ENCODE measurements at places on chromosomes 16 and 17. TPM values are rescaled to one million over a fixed set of nuclear protein-coding genes. Genes with fewer than 3 reads are reported as not detected.

GRCh38 chr16:84839956-84840355 is 20.2 kb downstream of the CRISPLD2 start:
- H3K36me3 ChIP-seq = no peaks in the 10 kb centered on the region
- peaks cover 26% of the 10 kb centered on the region for H3K27me3 ChIP-seq

GRCh38 chr17:30520436-30520835 is 43.2 kb downstream of the GOSR1 start:
- peaks cover 11% of the 10 kb centered on the region for H3K4me1 ChIP-seq
- peaks cover 25% of the 10 kb centered on the region for H3K36me3 ChIP-seq
- H3K27ac ChIP-seq = peak overlapping the region; percentile 78
- no peak overlapping the region for H3K4me3 ChIP-seq

DNA sequence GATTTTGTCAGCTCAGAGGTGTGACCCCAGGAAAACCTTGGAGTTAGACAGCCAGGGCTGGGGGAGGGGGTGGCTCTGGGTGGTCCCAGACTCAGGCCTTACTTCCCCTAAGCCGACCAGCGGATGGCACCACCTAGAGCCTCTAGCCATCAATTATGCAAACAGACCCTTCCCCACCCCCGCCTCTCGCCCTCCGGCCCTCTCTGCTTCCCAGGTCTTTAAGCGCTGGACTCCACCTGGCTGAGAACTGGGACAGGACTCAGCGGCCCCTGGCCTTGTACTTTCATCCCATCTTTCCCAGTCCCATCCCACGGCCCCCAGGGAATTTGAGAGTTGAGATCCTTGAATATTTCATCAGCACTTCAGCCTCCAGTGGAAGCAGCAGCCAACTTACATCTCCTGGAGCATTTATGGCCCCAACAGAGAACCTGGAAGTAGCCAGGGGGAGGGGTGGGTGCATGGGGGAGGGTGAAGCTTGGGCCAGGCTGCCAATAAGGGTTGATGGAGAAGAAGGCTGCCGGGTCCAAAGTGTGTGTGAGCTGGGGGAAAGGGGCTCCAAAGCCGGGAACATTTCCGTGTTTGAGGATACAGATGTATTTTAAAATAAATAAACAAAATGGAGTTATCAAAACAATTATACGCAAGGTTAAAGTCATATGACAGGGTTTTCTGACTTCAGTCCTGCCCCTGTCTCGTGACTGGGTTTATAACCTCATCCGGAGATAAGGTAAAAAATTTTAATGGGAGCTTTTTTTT is 7.5 kb upstream of the JUP start:
- H3K36me3 ChIP-seq = no peaks in the 10 kb centered on the region
- DNase-seq = no peak
- H3K27ac ChIP-seq = peak overlapping the region; percentile 29
- no peaks in the 10 kb centered on the region for H3K27me3 ChIP-seq
- peaks cover 21% of the 10 kb centered on the region for H3K4me1 ChIP-seq
- no peak overlapping the region for H3K4me3 ChIP-seq

- peaks cover 6% of the 10 kb centered on the region for H3K4me1 ChIP-seq
- no peak overlapping the region for H3K4me3 ChIP-seq
- no peaks in the 10 kb centered on the region for H3K36me3 ChIP-seq
- no peaks in the 10 kb centered on the region for H3K27me3 ChIP-seq
- DNase-seq = no peak
- no peak overlapping the region for H3K27ac ChIP-seq
These were observed 51.0 kb upstream of the MARCHF10 start for GRCh38 chr17:62859146-62859545.

- H3K27ac ChIP-seq = no peak overlapping the region
- H3K36me3 ChIP-seq = peaks cover 4% of the 10 kb centered on the region
- no peaks in the 10 kb centered on the region for H3K4me1 ChIP-seq
- no peak overlapping the region for H3K4me3 ChIP-seq
These were observed 10.3 kb downstream of the STARD3 start for GRCh38 chr17:39647256-39647655.

- H3K27me3 ChIP-seq = no peaks in the 10 kb centered on the region
- no peak for DNase-seq
- H3K4me1 ChIP-seq = no peaks in the 10 kb centered on the region
- H3K27ac ChIP-seq = no peak overlapping the region
These were observed 56.9 kb upstream of the ALDH3A1 start for GRCh38 chr17:19805006-19805405.

GRCh38 chr17:57375040-57375769 is 118.9 kb downstream of the MSI2 start:
- H3K4me3 ChIP-seq = no peak overlapping the region
- DNase-seq = no peak
- H3K27ac ChIP-seq = no peak overlapping the region
- peaks cover 6% of the 10 kb centered on the region for H3K4me1 ChIP-seq
- no peaks in the 10 kb centered on the region for H3K36me3 ChIP-seq

GRCh38 chr17:73371285-73371684 is 59.5 kb upstream of the CDC42EP4 start:
- H3K27me3 ChIP-seq = no peaks in the 10 kb centered on the region
- H3K36me3 ChIP-seq = peaks cover 15% of the 10 kb centered on the region
- peaks cover 16% of the 10 kb centered on the region for H3K4me1 ChIP-seq
- H3K4me3 ChIP-seq = no peak overlapping the region
- no peak for DNase-seq

- no peaks in the 10 kb centered on the region for H3K27me3 ChIP-seq
- no peak for DNase-seq
- H3K27ac ChIP-seq = no peak overlapping the region
- peaks cover 11% of the 10 kb centered on the region for H3K4me1 ChIP-seq
- no peaks in the 10 kb centered on the region for H3K36me3 ChIP-seq
- no peak overlapping the region for H3K4me3 ChIP-seq
These were observed 5.2 kb upstream of the TOB1 start for GRCh38 chr17:50871364-50871763.

- H3K27me3 ChIP-seq = peaks cover 6% of the 10 kb centered on the region
- H3K27ac ChIP-seq = no peak overlapping the region
- no peaks in the 10 kb centered on the region for H3K4me1 ChIP-seq
These were observed 15.9 kb upstream of the PDXDC1 start for GRCh38 chr16:14958970-14959369.

ATAD5 gene
- total RNA-seq = 3.1 TPM

HSD11B2 gene
- total RNA-seq = 5.3 TPM

Data from muscle of leg (tissue), 16 donors.